ENCODE measurements at places on chromosomes 6 and 20.

DNA sequence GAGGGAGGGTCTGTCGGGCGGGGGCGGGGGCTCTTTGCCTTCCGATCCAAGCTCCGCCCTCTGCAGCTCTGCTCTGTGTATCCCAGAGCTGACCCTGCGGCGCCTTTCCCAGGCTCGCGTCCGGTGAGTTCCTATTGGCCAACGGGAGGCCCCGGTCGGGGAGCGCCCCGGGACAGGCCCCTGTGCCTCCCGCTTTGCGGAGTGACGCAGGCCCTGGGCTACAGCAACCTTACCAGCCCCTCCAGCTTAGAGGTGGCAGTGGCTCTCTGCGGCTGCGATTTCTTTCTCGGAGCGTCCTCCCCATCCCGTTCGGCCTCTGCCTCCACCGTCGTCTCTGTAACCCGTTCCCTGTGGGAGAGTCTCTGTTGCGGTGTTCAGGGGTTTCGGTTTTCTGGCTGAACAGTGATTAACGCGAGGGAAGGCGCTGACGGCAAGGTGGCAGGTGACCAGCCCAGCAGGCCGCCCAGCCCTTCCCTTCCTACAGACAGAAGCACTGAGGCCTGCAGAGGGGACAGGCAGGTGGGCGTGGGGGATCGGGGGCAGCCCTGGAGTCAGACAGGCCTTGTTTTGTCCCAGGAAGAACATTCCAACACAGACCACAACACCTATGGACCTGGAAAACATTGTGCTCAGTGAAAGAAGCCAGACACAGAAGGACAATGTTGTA lies 18.1 kb upstream of the CEBPB start:
- DNase-seq, result no peak

GRCh38 chr6:62971976-62972658 lies 239.2 kb upstream of the FKBP1C start:
- DNase-seq, result no peak

GRCh38 chr6:161270116-161270515 lies 3.7 kb downstream of the AGPAT4 start:
- no peak for DNase-seq

GRCh38 chr6:30044630-30045029 lies 16.4 kb upstream of the POLR1H start:
- no peak for DNase-seq

DNA sequence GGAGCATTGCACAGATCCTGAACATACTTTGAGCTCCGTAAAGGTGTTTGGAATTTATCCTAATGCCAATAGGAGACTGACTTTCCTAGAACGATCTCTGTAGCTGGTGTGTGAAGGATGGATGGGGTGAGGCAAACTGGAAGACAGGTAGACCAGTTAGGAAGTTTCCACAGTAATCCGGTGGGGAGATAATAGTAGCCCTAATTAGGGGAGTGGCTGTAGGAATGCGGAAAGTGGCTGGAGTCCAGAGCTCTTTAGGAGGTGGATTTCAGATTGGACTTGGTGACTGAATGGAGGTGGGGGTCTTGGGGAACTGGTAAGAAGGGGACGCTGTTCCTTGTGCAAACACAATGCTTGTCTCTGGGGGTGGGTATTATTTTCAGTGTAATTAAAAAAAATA lies 146.3 kb downstream of the SOX4 start:
- DNase-seq, result no peak

DNA sequence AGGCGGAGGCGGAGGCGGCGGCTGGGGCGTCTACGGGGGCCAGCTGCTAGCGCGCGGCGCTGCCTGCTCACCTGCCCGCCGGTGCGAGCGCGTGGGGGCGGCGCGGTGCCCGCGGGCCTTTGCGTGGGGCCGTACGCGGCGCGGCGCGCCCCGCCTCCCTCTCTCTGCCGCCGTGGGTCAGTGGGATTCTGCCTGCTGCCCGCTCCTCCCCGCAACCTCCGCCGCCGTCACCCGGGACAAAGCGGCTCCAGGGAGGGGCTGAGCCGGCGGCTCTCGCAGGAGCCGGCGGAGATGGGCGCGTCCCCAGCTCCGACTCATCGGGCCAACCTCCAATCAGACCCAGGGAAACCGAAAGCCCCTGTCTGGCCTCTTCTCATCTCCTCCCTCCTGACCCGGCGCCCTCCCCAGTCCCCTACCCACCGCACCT lies at the start of gene RCAN2:
TSS of gene RCAN2 (minus strand) at position 249 of the 427 bp plus-strand sequence.
- peak; percentile 34 for DNase-seq

- no peak for DNase-seq
These were observed 9.4 kb upstream of the HDDC2 start for GRCh38 chr6:125310994-125311649.

GRCh38 chr6:101543796-101544195 lies 150.3 kb downstream of the GRIK2 start:
- no peak for DNase-seq

DNA sequence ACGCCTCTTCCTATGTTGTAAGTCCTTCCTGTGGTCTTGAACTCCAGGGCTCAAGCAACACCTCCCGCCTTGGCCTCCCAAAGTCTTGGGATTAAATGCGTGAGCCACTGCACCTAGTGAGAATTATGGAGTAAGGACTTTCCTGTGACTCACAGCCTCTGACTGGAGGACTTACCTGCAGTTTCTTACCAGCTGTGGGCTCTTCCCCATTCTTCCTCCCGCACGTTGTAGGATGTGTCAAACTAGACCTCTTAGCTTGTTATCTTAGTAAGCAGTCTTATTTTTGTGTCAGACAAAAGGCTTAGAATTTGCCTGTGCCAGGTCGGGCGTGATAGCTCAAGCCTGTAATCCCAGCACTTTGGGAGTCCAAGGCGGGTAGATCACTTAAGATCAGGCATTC lies 30.9 kb downstream of the BAK1 start:
- no peak for DNase-seq

DNA sequence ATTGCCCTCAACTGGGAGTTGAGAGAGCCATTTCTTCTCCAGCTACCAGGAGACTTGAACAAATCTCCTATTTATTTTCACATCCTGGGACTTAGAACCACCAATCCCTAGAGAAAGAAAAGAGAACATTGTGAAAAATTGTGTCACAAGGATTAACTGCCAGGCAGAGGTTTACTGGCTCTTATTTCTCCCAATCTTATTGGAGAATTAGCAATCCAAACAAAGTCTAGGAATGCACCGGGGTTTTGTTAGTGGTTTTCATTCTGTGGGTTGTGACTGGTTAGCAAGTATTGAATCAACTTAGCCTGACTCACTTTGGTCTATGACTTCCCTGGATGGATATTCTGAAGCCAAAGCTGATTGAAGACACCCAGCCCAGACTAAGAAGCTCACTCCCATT lies 21.2 kb upstream of the ENPP5 start:
- DNase-seq, result no peak

GRCh38 chr20:24405810-24406209 lies 63.6 kb upstream of the SYNDIG1 start:
- DNase-seq, result no peak

DNA sequence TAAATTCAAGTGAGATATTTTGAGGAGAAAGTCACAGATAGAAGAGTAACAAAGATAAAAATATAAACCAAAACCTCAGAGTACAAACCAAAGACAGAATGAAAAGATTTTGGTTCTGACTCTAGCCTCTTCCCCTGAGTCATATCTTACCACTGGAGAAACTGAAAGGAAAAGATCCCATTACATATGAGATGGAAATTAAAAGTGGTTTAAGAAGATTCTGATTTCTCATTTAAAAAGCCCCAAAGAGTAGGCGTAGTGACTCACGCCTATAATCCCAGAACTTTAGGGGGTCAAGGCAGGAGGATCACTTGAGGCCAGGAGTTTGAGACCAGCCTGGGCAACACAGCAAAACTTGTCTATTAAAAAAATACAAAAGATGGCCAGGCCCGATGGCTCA lies 30.6 kb downstream of the SPINT4 start:
- no peak for DNase-seq

DNA sequence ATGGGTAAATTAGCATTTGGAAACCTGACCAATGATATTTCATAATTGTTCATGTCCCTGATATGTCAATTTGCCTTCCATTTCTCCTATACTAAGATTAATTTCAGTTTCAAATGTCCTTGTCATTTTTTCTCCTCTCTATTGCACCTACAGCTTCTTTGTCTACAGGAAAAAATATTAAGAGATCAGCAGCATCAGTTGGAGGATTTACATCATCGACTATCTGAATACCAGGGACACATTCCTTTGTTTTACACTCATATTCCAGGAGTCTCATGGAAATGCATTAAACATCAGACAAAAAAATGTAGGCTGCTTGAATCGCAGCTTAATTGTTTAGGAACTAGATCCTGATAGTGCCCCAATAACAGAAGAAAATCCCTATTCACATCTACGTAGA lies 188.2 kb downstream of the PRKN start:
- no peak for DNase-seq

DNA sequence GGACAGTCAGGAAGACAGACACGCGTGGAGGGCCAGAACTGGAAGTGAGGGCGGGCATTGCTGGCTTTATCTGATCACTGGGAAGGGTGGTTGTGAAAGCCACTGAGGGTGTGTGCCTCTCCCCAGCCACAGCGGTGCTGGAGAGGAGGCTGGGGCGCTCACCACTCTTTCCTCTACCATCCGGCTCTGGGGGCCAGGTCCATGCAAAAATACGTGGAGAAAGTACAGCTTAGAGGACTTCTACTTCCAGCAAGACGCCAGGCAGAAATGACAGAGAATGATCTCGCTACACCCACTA lies 148.8 kb upstream of the RPS6KA2 start:
- DNase-seq, result no peak

GRCh38 chr6:137111296-137112066 lies 62.0 kb downstream of the IL22RA2 start:
- no peak for DNase-seq

- DNase-seq, result no peak
These were observed 55.5 kb downstream of the TPBG start for GRCh38 chr6:82419132-82419581.

DNA sequence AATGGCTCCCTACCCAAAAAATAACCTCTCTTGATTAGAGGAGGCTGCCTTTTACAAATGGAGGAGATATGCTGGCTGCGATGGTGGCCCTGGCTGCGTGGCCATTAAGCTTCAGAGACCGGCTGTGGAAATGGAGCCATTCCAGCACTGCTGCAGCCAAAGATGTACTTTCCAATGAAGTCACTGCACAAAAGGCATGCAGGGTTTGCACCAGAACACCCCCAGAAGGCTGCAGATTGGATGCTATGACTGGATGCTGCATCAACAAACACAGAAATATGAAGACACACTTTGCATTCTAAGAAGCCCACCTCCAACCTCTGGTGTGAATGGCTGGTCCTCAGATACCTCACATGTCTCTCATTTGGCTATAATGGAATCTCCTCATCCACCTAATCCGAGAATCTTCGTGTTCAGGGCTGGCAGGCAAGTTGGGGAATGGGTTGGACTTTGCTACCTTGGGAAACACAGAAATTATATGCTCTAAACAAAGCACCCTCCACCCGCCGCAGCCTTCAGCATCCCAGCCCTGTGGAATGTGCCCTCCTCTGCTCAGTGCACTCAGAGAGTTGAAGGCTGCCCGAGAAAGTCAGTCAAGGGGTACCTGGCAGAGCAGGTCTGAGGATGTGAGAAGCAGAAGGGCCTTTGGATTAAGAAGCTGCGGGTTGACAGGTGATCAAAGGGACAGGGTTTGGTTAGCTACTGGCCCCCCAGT lies 35.3 kb downstream of the APCDD1L start:
- no peak for DNase-seq

DNA sequence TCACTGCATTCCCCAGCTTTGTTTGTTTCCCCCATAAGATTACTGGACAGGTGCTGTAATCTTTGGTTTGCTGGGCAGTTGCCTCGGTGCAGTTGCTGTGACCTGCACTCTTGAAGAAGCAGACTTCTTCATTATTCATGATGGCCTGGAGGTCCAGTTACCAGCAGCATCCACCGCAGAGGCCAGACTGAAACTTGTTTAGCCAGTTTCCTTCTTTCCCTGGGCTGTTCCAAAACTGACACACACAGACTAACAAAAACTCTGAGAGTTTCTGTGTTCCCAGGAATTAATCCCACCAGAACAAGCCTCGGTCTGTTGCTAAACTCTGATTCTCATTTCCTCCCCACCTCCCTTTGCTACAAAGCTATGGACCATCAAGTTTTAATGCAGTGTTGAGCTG lies 144.1 kb downstream of the QRSL1 start:
- no peak for DNase-seq

GRCh38 chr6:41427642-41428335 lies 92.4 kb downstream of the NCR2 start:
- DNase-seq, result no peak

- DNase-seq, result no peak
These were observed 124.9 kb downstream of the ADAT2 start for GRCh38 chr6:143325379-143326140.

DNA sequence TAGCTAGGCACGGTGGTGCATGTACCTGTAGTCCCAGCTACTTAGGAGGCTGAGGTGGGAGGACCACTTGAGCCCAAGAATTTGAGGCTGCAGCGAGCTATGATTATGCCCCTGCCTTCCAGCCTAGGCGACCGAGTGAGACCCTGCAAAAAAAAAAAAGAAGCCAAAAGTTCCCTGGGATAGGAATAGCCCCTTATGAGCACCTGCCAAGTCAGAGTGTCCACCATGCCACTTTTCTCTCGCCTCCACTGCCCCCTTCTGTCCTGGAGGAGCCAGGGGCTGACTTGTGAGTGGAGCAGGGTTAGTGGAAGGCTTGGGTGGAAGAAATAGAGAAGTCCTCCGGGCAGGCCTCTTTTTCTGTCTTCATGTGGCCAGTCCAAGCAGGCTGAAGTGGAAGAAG lies 12.1 kb upstream of the DDX27 start:
- DNase-seq, result no peak

GRCh38 chr6:138403324-138403800 lies 661 bp upstream of the HEBP2 start:
- peak; percentile 32 for DNase-seq

GRCh38 chr20:22446613-22447446 lies 137.5 kb downstream of the FOXA2 start:
- no peak for DNase-seq

DNA sequence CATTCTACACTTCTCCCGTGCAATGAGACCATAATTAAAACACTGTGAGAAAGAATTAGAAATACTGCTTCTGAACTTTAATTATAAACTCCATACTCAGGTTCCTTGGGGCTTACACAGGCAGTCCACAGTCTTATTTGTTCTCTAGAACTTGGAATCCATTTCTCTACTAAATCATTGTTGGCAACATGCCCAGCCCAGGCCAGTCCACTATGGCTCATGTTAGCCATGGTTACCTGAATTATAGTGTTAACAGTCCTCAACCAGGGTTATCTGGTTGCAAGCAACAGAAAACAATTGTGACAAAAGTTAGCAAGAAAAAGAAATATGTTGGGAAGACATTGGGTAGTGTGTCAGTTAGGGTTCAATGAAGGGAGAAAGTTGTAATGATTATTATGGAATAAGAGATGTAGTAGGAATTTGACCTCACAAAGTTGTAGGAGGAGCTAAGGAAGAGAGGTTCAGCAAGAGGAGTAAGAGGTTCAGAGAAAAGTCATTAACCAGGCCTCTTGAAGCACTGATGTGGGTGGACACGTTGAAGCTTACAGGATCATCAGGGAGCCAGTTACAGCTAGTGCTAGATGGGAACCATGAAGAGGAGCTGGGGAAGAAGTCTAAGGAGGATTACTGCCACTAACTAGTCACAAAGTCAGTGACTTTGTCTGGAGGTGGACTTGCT lies 352.5 kb upstream of the PRND start:
- DNase-seq, result no peak
